Left renal pelvis (tissue), 4 donors: ENCODE measurements at places on chromosomes 5 and 9. TPM values are rescaled to one million over a fixed set of nuclear protein-coding genes. Genes with fewer than 3 reads are reported as not detected.

GRCh38 chr9:114089206-114089840, 9.8 kb downstream of the KIF12 start:
- DNase-seq: no peak

GRCh38 chr9:138014563-138014945, 137.0 kb downstream of the CACNA1B start:
- no peak for DNase-seq

- DNase-seq: no peak
These were observed 85.5 kb downstream of the DTWD2 start for GRCh38 chr5:118902656-118903438.

GRCh38 chr9:117306032-117306431, 108.8 kb downstream of the ASTN2 start:
- no peak for DNase-seq

DNA sequence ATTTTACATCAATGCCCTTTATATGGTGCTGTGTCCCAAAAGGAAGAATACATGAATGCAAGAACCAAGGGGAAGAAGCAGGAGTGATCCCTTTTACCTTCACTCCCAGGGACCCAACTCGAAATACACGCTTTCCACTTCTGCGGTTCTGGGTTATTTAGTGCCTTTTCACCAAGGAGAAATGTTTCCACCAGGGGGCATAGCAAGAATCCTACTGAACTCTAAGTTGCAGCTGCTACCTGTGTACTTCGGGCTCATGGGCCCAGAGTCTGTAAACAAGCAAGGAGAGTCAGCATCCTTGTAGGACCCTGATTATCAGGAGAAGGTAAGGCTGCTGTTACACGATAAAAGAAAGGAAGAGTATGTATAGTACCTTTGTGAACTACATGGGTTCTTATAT, 45.7 kb downstream of the DPYSL3 start:
- DNase-seq: no peak

- no peak for DNase-seq
These were observed 18.1 kb upstream of the ICE1 start for GRCh38 chr5:5404381-5404780.

DNA sequence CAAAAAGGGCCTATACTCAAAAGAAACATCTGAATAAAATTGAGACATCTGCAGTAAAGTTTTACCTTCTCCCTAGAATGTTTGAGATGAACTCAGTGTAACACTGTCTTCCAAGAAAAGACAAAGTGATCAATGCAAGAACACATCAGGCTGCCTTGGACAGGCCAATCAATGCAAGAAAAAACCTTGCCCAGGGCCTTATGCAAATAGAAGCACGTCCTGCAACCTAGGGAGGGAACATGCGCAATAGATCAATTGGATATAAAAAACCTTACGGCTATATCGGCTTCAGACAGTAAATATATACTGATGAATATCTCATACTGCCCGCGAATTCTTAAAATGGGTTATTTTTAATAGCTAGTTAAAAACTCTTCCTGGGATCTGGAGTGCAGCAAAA, 66.4 kb upstream of the POU5F2 start:
- no peak for DNase-seq

DNA sequence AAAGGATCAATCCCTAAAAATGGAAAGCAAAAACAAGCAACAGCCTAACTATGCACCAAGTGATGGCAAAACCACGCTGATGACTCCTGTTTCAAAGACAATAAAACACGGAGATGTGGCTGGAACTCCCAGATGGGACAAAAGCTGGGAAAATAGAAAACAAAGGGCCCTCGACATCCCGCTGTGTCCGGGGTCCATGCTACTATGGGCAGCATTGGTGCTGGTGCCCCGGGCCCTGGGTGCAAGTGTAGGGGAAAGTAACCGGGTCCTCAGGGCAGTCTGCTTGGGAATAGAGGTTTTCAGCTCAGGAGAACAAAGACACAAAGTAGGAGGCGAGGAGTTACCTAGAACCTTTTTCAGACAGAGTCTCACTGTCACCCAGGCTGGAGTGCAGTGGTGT, 46.1 kb downstream of the MRPL36 start:
- DNase-seq: no peak

GRCh38 chr9:137309368-137310188, 7.5 kb upstream of the NRARP start:
- DNase-seq: no peak

DNA sequence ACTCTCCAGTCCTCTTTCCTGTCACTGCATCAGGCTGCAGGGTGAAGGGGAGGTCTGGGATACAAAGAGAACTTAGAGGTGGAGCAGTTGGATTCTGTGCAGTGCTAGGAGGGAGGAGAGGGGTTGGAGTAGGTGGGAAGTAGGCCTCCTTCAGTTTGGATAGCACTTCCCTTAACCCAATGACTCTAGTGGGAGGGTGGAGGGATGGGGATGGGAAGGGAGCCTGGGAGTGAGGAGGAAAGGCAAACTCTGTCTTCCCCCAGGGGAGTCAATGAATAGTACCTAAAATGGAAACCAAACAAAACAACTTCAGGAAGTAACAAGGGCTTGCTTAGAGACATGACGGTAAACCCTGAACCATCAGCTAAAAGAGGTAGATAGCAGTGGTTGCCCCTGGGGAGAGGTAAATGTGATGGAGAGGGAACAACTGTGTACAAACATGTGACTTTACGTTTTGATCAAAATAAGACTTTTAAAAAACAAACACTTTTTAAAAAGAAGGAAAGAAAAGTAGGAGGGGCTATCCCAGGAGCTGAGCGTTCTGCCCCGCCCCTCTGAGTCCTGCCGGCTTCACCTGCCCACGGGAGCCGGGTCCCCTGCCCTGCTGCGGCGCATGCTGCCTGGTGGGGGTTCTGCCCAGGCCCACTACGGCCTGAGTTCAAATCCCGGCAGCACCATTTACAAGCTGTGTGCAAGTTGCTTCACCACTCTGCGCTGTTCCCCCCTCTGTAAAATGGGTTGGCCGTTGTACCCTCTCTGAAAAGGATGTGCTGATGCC, 30.9 kb downstream of the GSN start:
- no peak for DNase-seq

RUSC2 gene
- polyA plus RNA-seq: 26.3 TPM

GABBR2 gene
- polyA plus RNA-seq: 14.3 TPM

DNA sequence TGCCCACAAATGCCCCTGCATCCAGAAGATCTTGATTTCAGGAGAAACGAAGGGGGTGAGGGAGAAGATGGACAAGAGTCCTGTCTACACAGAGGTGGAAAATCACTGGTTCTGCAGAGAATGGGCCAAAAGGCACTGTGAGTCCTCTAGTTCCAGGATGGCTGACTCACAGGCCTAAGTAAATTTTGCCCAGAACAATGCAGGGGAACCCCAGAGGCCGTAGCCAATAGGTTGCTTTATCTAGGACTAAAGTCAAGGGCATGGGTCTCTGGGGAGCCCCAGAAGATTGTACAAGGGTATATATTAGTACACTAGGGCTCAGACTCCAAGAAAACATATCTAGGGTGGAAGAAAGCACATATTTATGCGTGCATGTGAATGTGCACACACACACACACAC, 98.0 kb downstream of the SLIT3 start:
- no peak for DNase-seq

DNA sequence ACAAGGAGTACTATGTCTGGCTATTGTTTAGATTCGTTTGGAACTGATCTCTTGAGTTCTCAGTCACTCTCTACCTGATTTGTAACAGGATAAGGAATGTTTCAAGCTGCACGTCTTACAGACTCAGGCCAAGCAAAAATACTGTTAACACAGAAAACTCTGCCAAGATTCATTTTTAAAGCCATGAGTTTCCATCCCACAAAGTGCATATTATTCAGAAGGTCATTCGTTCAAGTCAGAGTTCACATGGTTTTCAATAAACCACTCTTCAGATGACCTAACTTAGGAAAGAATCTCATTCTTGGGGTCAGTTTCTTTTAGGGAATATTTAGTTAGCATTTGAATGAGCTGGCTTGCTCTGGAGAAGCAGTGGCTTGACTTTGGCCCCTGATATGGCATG, 49.3 kb downstream of the F2R start:
- DNase-seq: no peak

DNA sequence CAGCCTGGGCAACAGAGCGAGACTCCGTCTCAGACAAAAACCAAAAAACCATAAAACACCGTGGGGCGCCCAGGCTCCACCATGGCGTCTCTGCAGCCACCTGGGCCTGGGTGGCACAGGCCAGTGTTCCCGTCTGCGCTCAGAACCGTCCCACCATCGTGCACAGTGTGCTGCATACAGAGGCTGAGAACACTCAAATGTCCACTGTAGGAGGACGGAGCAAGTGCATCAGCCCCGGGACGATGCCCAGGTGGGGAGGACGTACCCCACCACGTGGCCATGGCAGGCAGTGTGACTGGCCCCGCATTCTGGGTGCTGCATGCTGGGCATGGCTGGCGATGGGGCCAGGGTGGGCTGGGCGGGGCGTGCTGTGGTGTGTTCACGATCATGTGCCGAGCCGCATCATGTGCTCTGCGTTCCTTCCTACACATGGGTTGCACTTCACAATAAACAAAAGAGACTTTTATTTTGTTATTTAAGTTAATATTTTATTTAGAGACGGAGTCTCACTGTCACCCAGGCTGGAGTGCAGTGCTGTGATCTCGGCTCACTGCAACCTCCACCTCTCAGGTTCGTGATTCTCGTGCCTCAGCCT, 37.8 kb downstream of the EXD3 start:
- no peak for DNase-seq
